ENCODE measurements at places on chromosomes 12 and 14. TPM values are rescaled to one million over a fixed set of nuclear protein-coding genes. Genes with fewer than 3 reads are reported as not detected.

TMPRSS12 gene
- polyA plus RNA-seq = not detected

RNASE1 gene
- polyA plus RNA-seq = 21.7 TPM

TCL1B gene
- polyA plus RNA-seq = not detected

PEBP1 gene
- polyA plus RNA-seq = 202 TPM

RABGGTA gene
- polyA plus RNA-seq = 117 TPM

LRRK2 gene
- 6.6 TPM for polyA plus RNA-seq

EFS gene
- polyA plus RNA-seq = 35.9 TPM

PELI2 gene
- polyA plus RNA-seq = 0.86 TPM

SYCP3 gene
- polyA plus RNA-seq = 0.07 TPM

SOAT2 gene
- polyA plus RNA-seq = 0.16 TPM

GLT1D1 gene
- 0.19 TPM for polyA plus RNA-seq

Measured in esophagus (tissue), 2 donors.